ENCODE measurements at places on chromosomes 5 and 9. TPM values are rescaled to one million over a fixed set of nuclear protein-coding genes. Genes with fewer than 3 reads are reported as not detected.
A peak's percentile ranks its signal among the peaks of the same experiment; 100 is the strongest.

Gene RFX3
- 0.74 TPM for total RNA-seq

- peak; percentile 19 for DNase-seq
Measured at GRCh38 chr5:12292610-12293204, 388.5 kb upstream of the CTNND2 start.

GRCh38 chr5:166768536-166768935, 1522.9 kb upstream of the WWC1 start:
- DNase-seq: no peak

- no peak for DNase-seq
Measured at GRCh38 chr9:122248448-122248865, 16.2 kb downstream of the RBM18 start.

Gene CFAP90
- total RNA-seq: 0.18 TPM

Gene SLC25A2
- total RNA-seq: 1.8 TPM

Gene ANXA1
- total RNA-seq: 1,064 TPM

DNA sequence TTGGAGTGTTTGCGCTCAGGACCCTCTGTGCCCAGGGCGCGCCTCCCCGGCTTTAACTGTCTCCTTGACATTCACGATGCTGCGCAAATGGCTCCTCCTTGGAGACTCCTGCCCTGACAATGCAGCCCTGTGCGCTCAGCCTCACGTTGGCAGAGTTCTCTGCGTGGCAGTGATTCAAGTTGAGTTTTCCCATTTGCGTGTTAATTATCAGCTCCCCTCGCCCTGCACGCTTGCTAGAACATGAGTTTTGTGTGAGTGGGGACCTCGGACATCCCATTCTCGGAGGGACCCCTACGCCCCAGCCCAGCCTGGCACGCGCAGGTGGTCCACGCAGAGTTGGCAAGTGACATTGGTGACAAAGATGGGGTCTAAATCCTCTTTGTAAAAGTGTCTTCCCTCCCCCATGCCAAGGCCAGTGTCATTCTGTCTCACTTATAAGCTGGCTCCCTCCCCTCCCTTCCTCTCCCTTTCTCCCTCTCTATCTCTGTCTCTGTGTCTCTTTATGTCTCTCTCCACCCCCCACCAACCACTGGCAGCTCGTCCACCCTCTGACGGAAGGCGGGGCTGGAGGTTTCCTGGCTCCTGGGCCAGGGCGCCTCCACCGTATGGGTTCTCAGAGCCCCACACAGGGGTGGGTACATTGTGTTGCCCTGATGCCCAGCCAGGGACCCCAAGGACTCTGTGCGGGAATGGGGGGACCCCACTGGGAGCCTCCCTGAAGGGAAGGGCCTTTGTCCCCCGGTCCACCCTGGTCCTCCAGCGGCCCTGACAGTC, 169.3 kb downstream of the OLFM1 start:
- DNase-seq: no peak

DNA sequence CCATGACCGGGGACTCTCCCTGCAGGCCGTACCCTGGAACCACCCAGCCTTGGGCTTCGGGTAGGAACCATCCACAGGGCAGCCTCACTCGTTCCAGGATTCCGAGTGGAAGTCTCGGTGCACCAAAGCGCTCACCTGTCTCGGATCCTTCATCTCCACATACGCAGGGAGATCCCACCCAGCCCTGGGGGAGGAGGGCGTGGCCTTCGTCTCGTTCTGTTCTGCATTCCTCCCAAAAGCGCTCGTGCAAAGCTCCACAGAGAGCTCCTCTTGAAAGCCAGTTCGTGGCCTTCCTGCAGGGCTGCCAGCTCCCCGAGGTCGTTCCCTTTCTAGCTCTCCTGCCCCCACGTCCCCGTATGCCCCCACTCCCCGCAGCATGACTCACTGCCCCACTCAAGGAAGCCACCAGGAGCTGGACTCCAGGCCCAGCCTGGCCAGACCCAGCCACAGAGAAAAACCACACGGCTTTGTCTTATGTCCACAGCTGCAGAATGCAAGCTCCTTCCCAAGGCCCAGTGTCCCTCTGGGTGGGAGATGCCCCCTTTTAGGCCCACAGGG, 65.0 kb upstream of the SARDH start:
- no peak for DNase-seq

GRCh38 chr5:132782101-132782500, 5.1 kb upstream of the SEPTIN8 start:
- peak; percentile 68 for DNase-seq

Gene SOX30
- total RNA-seq: 0.11 TPM

DNA sequence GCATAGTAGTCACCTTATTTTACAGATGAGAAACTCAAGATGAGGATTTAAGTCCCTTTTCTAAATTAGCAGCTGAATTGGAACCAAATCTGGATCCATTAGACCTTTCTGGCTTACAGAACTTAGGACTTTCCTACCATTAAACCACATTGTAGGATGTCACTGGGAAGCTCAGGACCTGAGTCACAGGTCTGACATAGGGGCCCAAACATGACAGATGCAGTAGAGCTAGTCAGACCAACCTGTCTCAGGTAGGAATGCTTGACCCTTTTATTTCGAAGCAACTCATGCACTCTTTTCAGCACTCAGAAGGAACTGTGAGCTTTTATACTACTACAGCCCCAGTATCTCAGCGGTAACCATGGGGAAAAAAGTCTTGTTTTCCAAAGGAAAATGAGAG, 2.6 kb downstream of the RAB24 start:
- DNase-seq: no peak

DNA sequence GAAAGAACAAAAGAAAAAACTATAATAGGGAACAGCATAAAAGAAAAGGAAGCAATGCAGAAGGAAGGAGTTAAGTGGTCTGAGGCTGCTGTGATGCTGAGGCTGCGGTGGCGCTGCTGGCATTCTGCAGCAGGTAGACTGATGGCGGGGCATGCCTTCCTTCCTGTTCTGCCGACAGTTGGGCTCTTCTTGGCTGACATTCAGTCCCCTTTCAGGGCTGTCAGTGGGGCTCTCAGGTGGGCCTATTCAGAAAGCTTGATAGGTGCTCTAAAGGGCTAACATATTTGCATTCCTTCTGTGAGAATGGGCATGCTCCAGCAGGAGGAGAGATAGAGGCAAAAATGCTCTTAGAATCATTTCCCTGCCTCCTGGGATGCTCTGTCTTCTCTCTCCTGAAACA, 5.1 kb upstream of the CLINT1 start:
- no peak for DNase-seq

Gene SIT1
- not detected for total RNA-seq

Gene SLC36A1
- 1.7 TPM for total RNA-seq

DNA sequence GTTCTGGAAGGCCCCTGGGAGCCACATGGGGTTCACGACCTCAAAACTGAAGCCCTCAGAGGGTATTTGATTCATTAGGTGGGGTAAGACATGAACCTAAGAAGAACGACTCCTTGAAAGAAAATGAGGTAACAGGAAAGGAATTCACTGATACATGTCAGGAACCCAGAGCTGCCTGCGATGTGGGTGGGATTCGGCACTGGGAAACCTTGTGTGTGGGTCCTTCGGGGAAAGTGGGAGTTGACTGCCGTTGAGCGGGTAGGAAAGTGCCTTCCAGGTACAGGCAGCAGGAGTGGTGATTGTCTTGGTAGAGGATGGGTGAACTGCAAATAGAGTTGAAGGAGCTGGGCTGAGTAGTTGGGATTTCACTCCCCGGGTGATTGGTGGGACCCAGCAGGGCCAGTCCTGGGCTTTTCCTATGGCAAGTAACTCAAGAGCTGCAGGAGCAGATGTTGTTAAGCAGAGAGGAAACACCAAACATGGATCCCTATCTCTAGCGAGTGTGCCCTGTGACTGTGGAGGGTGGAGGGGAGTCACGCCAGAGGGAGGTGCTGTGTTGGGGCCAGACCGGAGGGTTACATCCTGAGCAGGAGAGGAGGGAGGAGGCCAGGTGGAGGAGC, 30.8 kb downstream of the ANKRD33B start:
- DNase-seq: peak; percentile 37

- DNase-seq: no peak
Measured at GRCh38 chr5:7871653-7872052, 2.7 kb downstream of the MTRR start.

DNA sequence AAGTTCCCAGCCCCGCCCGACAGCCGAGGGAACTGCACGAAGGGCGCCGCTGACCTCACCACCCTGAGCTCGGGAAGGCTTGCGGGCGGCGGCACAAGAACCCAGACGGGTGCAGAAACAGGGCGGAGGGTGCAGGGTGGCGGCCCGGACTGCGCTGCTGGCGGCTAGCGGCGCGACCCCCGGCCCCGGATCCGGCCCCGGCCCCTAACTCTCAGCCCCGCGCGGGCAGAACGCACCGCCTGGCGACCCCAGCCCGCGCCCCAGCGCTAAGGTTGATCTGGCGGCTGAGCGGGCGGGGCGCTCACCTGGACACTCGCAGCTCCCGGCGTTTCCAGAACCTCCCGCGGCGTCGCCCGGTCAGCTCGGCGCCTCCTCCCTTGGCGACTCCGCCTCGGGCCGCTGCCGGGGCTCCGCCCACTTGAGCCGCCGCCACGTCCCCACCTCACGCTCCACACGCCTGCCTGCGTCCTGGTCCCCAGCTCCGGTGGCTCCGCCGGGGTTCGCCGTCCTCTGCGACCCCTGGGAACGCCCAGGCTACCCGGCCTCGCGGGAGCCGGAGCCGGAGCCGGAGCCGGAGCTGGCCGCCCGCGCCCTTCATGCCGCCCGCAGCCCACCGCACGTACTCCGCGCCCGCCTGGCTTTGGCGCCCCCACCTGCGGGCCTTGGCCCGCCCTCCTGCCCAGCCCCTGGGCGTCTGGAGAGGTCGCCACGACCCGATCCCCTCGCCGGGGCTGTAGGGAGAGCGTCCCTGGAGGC, at the start of gene P4HA2:
P4HA2 (minus strand) TSS at position 369 of the 756 bp plus-strand sequence. CDS start 9,227 bp downstream, outside the sequence.
- DNase-seq: peak; percentile 87

GRCh38 chr9:131467214-131467935, 35.3 kb upstream of the POMT1 start:
- DNase-seq: no peak

Gene NR2F1-AS1
- total RNA-seq: 6.1 TPM

DNA sequence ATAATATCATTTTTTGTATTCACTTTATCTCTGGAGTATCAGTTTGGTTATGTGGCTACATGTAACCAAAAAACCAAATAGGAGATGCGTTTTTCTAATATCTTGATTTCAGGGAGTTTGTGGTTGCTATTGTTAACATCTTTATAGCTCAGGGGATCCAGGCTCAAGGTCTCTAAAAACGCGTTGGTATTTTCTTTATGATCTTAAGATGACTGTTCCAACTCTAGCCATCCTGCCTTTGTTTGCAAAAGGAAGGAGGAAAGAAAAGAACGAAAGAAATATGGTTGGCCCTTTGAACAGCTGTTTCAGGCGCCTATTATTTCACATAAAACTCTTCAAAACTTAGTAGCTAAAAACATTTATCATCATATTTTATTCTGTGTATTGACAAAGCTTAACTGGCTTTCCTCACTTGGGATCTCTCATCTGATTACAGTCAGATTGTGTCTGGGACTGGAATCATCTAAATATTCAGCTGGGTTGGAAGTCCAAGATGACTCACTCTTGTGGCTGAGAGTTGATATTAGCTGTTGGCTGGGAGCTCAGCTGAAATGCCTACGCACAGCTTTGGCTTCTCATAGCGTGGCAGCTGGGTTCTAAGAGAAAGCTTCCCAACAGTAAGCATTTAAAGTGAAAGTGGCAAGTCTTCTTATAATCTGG, 60.1 kb downstream of the FAM174A start:
- peak; percentile 91 for DNase-seq

GRCh38 chr5:158741296-158741695, 358.4 kb downstream of the EBF1 start:
- no peak for DNase-seq

DNA sequence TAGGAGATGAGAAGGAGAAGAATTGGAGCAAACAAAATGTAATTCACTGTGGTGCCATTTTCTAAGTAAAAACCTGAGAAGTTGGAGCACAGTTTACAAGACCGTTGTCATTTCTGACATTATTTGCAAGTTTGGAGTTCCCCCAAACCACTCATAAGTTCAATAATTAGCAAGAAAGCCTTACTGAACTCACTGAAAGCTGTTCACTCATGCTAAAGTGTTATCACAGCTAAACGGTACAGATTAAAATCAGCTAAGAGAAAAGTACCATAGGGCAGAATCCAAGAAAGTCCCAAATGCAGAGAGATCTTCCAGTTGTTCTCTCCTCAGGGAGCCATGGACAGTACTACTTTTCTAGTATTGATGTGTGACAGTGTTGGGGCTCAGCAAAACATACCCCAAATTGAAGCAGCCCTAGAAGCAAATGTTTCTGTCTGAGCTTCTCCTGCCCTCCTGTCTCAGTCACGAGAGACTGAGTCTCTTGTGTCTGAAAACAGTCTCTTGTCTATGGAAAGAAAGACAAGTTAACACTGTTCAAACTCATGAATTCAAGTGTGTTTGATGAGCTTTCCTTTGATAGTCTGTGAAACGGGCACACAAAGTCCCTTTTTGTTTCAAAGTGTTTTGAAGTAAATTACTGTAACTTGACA, 221.2 kb downstream of the GABRG2 start:
- DNase-seq: no peak

DNA sequence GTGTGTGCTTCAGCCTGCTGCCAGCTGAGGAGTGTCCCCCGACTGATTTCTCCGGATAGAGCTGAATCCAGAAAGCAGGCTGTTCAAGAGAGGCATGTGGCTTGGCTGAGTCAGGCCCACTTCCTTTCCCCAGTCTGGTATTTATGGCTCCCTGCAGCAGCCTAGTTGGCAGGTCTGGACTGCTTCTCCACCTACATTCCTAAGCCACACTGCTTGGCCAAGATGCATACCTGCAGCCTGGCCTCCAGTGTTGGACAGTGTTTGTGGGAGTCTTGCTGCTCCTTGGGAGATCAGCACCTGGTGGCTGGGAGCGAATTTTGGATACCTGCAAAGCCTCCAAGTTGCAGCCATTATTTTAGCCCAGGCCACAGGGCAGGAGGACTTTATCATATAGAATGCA, 670.8 kb downstream of the ACTL7B start:
- DNase-seq: peak; percentile 79

DNA sequence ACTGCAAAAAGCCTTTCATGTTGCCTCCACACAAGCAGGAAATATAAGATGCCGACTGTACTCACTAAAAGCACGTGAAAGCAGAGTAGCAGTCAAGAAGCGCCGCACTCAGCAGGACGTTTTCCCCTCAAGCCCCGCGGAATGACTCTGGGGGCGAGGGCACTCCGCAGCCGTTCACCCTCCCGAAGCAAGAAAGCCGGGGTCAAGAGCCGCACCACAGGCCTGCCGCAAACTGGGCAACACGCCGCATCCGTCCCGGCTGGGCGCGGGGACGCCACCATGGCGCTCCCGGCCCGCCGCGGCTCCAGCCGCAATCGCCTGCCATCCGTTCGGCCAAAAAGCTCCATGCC, 364 bp downstream of the RPS6 start:
- DNase-seq: no peak

DNA sequence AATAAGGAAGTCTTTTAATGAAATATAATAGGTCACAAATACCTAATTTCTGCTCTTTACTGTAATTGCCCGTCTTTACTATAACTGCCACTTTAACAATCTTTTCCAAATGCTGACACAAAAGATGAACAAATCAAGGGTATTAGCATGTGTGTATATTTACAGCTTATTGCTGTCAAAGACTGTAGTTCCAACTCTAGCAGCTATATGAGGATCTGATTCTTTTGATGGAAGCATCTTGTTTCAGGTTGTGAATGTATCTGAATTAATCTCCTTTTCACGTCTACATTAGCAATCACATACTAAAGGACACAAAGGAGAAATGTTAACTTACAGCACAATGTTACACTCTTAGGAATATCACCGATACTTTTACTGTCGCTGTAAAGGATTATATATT, 27.9 kb downstream of the RFX3 start:
- no peak for DNase-seq

Gene PCDHAC2
- total RNA-seq: 1.2 TPM

Gene IFNA2
- not detected for total RNA-seq
